ENCODE measurements at places on chromosomes 3 and 15. TPM values are rescaled to one million over a fixed set of nuclear protein-coding genes. Genes with fewer than 3 reads are reported as not detected.

CCDC39 gene
- not detected for total RNA-seq

SLC2A2 gene
- not detected for total RNA-seq

LMCD1 gene
- 250 TPM for total RNA-seq

MKRN2OS gene
- total RNA-seq = not detected

RBPMS2 gene
- not detected for total RNA-seq

ESYT3 gene
- 0.19 TPM for total RNA-seq

GPR156 gene
- total RNA-seq = 0.38 TPM

ZNF662 gene
- total RNA-seq = 0.85 TPM

DZIP1L gene
- 22.0 TPM for total RNA-seq

WNT7A gene
- not detected for total RNA-seq

ACSBG1 gene
- total RNA-seq = not detected

ZNF197 gene
- total RNA-seq = 16.9 TPM

FETUB gene
- total RNA-seq = not detected

SUSD5 gene
- total RNA-seq = 11.3 TPM

ZNF502 gene
- total RNA-seq = 4.0 TPM

GPR160 gene
- total RNA-seq = 2.0 TPM

TEX9 gene
- 8.7 TPM for total RNA-seq

BCHE gene
- 1.2 TPM for total RNA-seq

CSPG5 gene
- 0.19 TPM for total RNA-seq

CYP1A2 gene
- not detected for total RNA-seq

SCAANT1 gene
- not detected for total RNA-seq

LXN gene
- total RNA-seq = 135 TPM

TICRR gene
- 3.7 TPM for total RNA-seq

GLCE gene
- total RNA-seq = 16.6 TPM

PLXNA1 gene
- 40.6 TPM for total RNA-seq

ACP3 gene
- under 0.01 TPM for total RNA-seq

ALDH1L1 gene
- total RNA-seq = 4.8 TPM

SMAD6 gene
- 24.0 TPM for total RNA-seq

HLTF gene
- total RNA-seq = 91.9 TPM

NPAP1 gene
- not detected for total RNA-seq

ITIH4 gene
- total RNA-seq = 2.3 TPM

IQCF5 gene
- total RNA-seq = not detected

TRH gene
- under 0.01 TPM for total RNA-seq

CPNE9 gene
- not detected for total RNA-seq

ETV5 gene
- 30.2 TPM for total RNA-seq

LTF gene
- 0.38 TPM for total RNA-seq

KBTBD8 gene
- 6.3 TPM for total RNA-seq

TUBGCP4 gene
- 12.5 TPM for total RNA-seq

CNTN4 gene
- not detected for total RNA-seq

MAP1A gene
- total RNA-seq = 39.5 TPM

STAG1 gene
- 34.4 TPM for total RNA-seq

SLC6A20 gene
- not detected for total RNA-seq

RBP2 gene
- not detected for total RNA-seq

ITPKA gene
- total RNA-seq = 0.28 TPM

All from regular cardiac myocyte (primary cell).